ENCODE measurements at places on chromosomes 13 and 19.

DNA sequence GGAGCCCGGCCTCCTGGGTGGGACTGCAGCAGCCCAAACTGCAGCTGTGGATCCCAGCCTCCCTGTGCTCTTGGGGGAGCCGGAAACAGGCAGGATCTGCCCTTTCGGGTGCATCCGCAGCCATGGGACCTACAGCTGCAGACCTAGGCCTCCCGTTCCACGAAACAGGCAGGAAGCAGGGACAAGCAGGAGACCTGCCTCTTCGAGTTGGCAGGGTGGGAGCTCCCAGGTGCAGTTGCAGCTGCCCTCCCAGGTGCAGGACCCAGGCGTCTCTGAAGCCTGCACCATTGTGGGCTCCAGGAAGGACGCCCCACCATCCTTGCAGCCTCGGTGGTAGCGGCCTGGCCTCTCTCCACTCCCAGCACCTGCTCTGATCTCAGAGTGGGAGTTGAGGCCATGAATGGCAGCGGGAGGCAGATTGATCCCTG, 189.0 kb upstream of the KLHL1 start:
- no peak for DNase-seq

GRCh38 chr13:35760735-35761281, 284.3 kb upstream of the MAB21L1 start:
- no peak for DNase-seq

GRCh38 chr19:30446850-30447552, 74.8 kb downstream of the ZNF536 start:
- no peak for DNase-seq

DNA sequence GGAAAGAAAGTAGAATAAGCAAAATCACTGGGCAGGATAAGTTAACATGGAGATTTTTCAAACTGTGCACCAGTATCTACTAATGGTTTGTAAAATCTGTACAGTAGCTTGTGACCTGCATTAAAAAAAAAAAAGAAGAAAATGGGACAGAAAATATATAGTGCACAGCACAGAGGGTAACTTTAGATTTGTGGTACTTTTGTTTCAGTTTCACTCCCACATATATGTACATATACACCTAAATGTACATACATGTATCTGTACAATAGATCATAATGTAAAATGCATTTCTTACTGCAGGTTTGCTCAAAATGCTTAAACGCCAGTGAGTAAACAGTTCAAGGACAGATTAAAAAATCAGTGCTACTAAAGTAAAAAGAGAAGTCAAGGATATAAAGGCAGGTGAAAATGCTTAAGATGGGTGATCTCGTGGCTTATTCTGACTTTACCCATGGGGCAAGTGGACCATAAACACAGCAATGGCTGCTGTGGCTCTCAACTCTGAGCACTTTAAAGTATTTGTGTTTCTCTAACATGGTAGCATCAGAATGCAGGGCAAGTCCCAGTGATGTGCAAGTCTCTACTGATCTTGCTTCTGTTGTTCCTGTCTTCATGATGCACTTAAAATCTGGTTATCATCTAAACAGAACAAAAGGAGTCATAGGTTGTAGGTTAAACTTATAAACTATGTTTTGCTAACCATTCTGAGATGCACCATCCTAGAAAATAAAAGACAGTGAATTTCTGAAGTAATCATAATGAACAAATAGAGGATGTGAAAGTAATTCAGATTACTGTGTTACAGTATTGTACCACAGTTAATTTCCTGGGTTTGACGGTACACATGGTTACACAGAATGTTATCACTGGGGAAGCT, 112.3 kb downstream of the MIPEP start:
- no peak for DNase-seq

GRCh38 chr13:106121173-106121754, 414.2 kb downstream of the EFNB2 start:
- no peak for DNase-seq

- no peak for DNase-seq
These were observed 1.4 kb downstream of the BST2 start for GRCh38 chr19:17404015-17404414.

- DNase-seq: no peak
These were observed 114.2 kb upstream of the CLDN10 start for GRCh38 chr13:95438297-95438696.

DNA sequence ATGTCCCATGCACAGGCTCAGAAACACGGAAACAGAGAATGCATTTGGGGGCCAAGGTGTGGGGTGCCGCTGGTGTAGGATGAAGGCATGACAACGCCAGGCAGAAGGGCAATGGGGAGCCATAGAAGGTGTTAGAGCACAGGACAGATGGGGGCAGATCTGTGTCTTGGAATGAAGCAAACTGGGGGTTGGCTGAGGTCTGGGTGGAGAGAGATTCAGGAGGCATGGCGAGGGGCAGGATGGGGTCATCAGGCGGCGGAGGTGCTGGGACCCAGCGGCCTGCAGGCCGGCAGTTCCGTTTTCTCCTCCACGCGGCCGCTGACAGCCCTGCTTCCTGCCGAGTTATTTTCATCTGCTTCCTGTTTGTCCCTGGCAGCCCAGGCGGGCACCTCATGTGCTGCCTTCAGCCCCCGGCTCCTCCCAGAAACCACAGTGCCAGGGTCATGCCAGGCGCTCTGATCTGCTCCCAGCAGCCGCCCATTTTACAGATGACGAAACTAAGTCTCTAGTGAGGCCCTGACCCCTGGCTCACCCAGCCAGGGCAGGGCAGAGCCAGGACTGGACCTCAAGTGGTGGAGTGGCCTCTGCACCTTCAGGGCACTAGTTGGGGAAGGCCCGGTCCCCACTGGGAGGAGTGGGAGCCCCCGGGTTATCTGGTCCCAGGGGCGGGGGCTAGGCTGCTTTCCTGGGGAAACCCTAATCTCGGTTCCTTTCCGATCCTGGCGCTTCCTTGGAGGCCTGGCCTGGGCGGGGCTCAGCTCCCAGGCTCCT, 2.2 kb downstream of the ARHGAP45 start:
- peak; percentile 28 for DNase-seq

GRCh38 chr19:17762505-17763229, 11.4 kb downstream of the FCHO1 start:
- no peak for DNase-seq

DNA sequence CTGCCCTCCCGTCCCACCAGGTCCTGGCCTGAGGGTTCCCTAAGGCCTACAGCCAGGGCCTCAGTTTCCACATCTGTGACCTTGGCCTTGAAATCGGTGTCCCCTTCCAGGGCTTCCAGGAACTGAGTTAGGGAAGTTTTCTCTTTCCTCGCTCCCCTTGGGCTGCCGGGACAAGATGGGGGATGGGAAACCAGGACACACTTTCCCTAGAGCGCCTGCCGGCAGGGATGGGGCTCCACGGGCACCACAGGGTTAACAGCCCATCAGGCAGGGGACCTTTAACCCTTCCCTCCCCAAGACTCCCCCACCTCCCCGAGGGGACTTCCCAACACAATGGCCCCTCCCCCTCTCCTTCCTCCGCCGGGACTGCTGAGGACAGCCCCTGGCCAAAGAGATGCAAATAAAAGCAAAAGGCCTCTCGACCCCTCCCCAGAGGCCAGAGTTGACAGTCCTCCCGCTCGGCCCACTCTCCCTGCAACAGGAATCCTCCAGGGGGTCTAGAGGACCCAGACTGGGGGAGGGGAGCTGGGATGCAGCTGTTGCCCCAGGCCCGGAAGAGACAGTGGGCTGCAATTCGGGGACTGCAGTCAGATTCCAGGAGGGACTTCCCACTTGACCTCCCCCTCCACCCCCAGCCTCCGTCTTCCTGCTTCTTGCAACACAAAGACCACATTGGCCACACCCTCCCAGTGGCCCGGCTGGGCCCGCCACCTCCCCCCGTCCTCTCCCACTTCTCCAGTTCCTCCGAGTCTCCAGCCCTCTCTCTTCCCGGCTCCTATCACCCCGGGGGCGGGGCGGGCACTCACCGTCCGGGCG, 3.4 kb downstream of the BBC3 start:
- peak; percentile 54 for DNase-seq

DNA sequence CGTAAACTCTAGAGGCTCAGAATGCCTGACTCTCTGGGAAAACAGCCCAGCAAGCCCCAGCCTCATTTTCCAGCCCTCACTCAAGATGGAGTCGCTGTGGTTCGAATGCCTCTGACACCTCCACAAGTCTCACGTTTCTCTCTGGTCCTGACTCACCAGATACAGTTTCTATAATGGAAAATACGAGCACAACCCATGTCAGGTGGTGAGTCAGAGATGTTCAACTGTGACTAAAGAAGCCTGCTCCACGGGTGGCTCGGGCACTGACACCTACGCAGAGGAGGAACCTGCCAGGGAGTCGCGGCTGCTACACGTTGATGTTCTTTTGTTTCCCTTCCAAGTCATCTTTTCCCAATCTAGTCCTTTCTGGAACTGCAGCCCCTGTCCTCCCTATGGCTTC, 87.1 kb upstream of the STK24 start:
- DNase-seq: no peak

DNA sequence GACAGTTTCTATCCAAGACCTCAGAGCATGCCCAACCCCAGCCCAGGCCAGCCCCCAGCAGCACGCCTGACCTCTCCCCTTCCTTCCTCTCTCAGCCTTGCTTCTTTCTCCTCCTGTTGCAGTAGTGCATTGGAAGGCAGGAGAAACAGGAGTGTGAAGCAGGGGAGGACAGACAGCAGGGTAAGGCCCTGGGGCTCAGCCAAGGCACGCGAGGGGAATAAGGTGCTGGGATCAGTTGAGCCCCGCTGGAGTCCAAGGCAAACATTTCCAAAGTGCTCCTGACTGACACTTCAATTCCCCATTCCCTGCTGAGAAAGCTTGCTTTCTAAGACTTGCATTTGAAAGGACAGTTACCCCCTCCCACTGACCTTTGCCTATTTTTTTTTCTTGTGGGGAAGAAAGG, 73.1 kb upstream of the OLFM4 start:
- no peak for DNase-seq

DNA sequence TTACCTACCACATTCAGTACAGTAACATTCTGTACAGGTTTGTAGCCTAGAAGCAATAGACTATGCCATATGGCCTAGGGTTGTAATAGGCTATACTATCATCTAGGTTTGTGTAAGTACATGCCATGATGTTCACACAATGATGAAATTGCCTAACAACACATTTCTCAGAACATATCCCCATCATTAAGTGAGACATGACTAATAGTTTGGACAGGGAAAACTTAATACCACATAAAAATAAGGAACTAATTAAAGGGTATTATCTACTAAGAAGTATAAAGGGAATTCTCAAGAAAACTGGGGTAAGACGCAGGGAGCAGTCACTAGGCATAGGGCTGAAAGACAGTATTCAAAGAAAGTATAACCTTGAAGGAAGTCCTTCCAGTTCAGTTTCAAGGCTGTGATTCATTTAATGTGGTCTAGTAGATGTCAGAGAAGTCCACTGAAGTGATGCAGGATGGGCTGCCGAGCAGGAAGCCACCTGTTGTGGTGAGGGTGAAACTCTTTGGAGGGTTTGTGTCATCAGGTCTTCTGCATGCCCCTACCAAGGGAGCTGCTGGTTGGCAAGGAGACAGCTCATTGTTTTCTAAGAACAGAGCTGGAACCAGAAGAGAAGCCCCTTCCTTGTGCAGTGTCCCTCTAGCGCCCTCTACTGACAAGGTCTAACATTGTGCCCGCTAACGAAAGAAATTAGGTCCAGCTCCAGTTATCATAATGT, 122.9 kb downstream of the OLFM4 start:
- DNase-seq: peak; percentile 34

DNA sequence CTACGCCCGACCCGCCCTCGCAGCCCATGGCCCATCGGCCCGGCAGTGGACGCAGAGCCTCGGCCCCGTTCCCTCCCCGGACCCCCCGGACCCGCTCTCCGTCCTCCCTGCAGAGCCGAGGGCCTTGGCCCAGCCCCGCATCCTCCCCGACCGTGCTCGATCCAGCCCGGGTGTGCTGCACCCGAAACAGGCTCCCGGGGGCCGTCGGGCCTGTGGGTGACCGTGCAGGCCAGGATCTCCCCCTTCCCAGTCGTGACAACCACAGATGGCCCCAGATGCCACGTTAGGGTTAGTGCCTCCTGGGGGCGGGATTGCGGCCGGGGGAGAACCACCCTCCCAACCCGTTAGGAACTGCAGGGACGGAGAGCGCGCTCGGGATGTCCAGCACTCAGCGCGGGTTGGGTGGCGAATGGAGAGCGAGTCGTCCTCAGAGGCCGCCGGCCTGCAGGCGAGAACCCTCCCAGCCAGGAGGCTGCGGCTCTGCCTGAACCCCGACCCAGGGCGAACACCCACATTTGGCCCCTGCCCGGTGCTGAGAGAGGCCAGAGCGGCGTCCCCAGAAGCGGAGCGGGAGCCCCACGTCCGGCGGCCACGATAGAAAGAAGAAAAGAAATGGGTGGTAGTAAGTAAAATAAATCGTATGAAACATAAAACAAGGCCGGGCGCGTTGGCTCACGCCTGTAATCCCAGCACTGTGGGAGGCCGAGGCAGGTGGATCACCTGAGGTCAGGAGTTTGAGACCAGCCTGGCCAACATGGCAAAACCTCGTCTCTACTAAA, 6.7 kb upstream of the MADCAM1 start:
- no peak for DNase-seq

DNA sequence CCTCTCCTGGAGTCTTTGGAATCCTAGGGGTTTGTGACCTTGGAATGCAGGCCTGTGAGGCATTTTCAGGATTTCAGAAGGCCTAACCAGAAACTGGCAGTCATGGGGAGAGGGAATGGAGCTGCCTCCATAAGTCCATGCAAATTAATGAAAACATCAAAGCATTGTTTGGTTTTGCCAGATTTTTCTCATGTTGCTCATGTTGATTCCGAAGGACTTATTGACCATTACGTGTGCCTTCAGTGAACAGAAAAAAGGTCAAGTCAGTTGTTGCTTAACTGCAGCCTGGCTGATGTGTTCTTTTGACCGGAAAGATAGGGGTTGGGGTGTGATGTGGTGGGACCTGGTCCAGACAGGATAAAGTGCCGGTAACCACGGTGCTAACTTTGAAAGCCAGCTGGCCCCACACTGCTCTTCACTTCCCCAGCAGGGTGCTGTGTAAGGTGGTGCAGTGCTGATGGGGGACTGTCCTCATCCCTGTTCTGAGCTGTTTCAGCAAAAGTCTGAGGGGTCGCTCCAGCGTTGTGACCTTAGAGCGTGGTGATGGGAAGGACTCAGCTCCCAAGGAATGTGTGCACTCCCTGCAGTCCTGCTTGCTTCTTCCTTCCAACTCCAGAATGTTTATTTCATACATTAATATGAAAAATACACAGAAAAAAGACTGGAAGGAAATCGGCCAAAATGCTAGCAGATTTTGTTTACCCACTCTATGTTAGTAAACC, 3.5 kb downstream of the RNF113B start:
- DNase-seq: no peak

GRCh38 chr19:54310543-54310942, 2.4 kb downstream of the LILRA5 start:
- DNase-seq: no peak

GRCh38 chr19:56955637-56956216, 115.2 kb upstream of the PEG3 start:
- no peak for DNase-seq

Measured in hematopoietic multipotent progenitor cell treated with erythropoietin and hydrocortisone succinate and interleukin-3 and kit ligand, for 15 days (in vitro differentiated cells).